Right atrium auricular region (tissue), 2 donors: ENCODE measurements at places on chromosomes 4 and X. TPM values are rescaled to one million over a fixed set of nuclear protein-coding genes. Genes with fewer than 3 reads are reported as not detected.

MAGEA4 gene
- total RNA-seq: not detected

DNA sequence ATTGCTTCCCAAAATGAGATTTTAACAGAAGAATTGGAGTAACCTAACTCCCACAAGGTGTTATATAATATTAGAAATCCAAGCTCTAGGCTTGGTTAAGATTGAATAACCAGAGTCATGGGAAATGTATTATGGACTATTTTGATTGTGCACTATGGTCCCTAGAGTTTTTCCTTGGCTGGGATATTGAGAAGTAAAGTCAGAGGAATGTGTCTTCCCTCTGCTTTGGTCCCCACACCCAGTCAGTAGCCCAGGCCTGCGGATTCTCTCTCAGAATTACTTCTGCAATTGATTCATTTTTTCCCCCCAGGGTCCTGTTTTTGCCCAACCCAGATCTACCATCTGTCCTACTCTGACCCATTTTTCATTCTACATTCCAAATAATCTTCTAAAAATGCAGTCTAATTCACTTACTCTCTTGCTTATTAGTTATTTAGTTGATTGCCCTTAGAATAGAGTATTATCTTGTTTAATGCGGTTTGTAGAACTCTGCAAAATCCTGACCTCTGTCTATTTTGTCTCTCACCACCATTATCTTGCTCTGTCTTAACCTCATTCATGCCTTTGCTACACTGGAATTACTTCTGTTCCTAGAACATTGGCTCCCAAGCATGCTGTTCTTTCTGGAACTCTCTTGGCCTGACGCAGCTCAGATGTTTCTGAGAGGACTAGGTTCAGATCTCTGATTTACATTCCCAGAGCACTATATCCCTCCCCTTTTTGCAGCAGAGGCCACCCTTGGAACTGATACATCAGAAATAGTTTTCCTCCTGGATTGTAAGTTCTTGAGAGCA is 23.6 kb downstream of the GUCY1A1 start:
- DNase-seq: no peak

SLC6A8 gene
- 76.6 TPM for total RNA-seq

DNA sequence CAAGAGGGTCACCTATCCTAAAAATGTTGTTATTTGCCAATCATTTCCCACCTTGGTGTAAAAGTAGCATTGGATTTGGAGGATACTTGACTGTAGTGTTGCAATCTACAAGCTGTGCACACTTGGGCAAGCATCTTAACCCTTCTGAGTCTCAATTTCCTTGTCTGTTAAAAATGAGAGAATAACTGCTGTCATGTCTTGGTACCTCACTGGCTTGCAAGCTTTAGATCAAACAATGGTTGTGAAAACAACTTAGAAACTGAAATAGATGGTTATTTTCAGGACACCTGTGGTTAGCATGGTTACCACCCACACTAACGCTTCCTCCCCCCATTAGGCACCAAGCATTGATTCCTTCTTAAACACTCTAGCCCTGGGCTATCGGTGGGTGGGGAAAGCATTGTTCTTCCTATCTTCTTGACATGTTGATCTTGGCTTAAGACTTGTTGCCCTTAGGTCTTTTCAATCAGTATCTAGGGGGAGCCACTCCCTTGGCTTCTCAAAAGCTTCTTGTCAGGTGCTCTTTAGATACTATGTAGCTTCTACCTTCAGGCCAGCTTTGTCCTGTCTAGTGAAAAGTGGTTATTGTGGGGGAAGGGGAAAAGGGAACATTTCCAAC is 10.6 kb upstream of the AMOT start:
- DNase-seq: no peak

CNKSR2 gene
- 1.7 TPM for total RNA-seq

GRCh38 chrX:103783971-103784370 is 7.3 kb downstream of the PLP1 start:
- DNase-seq: no peak

GRCh38 chrX:68719904-68720614 is 72.6 kb downstream of the STARD8 start:
- no peak for DNase-seq

- no peak for DNase-seq
Observed at GRCh38 chr4:137909529-137910309, 332.4 kb downstream of the SLC7A11 start.

MTNR1A gene
- not detected for total RNA-seq

DNA sequence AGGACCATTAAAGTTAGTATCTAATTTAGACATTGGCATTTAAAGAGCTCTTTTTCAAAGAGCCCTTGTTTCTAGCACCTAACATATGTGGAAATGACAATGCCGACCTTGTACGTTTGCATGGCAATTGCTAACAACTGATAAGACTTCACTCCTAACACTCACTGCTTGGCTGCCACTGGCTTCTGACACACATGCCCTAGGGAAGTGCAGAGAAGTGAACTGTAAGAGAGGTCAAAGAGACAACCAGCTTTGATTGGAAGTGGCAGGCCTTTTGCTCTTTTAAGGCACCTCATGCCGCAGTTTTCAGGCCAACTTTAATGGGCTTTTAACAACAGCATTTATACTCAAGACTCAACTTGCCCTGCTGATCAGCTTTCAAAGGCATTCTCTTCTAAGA is 158.4 kb downstream of the RAB28 start:
- DNase-seq: no peak

GRCh38 chr4:155900381-155900780 is 3.1 kb upstream of the TDO2 start:
- no peak for DNase-seq

- DNase-seq: no peak
Observed at GRCh38 chr4:1260418-1261106, 11.6 kb upstream of the CTBP1 start.

DNA sequence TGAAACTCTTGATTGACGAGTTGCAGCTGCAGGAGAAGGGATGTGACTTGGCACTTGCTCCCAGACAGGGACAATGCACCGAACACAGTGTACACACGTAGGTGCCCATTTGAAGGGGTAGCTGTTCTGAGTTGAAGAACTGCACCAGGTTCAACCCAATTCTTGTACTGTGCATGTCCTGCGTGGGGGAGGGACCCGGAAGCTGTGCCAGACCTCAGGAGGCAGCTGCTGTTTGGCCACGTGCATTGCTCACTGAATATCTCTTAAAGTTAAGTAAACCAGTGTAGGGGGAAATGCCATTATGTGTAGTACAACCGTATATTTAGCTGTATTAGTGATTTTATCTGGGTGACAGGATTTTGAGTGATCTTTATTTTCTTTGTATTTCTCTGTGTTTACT is 12.0 kb upstream of the RBBP7 start:
- no peak for DNase-seq

DNA sequence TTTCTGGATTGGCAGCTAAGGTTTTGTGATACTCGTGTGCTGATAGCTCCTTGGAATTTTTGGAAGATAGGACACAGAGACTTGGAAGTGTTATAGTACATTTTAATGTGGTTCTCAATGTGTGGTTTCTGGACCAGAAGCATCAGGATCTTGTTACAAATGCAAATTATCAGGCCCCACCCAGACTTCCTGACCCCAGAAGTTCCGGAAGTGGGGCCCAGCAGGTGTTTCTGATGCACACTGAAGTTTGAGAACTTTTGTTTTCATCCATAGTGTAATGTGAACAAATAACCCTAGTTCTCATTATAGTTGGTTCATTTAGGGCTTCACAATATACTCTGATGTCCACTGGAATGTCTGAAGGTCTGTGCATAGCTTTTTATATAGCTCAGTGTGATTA is 49.6 kb downstream of the LAMP2 start:
- DNase-seq: no peak

CLDN22 gene
- not detected for total RNA-seq

DNA sequence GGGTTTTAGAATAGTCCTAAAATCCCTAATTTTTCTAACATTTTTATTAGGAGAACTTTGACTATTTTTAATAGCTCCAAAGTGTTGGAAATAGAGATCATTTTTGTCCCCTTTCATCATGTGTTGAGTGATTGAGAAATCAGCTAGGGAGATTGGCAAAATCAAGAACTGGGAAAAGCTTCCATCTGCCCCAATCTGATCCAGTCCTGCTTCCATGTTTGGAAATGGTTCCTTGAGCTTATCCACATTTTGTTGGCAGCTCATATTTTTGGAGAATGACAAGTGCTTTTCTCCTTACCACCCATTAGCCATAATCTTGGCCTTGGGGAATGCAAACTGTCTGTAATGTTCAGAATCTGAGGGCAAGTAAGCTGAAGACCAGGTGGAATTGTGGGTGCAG is 73.9 kb downstream of the SYNPO2 start:
- DNase-seq: no peak

DNA sequence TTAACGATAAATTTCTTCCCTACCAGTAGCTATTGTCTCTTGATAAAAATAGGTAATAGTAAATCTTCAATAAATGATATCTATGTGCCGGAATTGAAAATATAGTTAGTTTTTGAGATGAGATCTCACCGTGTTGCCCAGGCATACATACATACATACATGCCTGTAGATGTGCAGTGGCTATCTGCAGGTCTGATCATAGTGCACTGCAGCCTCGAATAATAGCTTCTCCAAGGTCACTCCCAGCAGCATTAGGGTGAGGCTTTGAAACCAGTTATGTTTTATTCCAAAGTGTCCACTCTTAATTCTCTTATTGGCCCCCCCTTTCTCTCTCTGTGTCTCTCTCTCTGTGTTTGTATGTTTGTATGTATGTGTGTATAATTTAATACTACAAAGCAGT is 37.5 kb downstream of the ZFX start:
- DNase-seq: no peak

HSPA4L gene
- 4.9 TPM for total RNA-seq

- no peak for DNase-seq
Observed at GRCh38 chr4:42284030-42284429, 113.3 kb upstream of the SHISA3 start.

DNA sequence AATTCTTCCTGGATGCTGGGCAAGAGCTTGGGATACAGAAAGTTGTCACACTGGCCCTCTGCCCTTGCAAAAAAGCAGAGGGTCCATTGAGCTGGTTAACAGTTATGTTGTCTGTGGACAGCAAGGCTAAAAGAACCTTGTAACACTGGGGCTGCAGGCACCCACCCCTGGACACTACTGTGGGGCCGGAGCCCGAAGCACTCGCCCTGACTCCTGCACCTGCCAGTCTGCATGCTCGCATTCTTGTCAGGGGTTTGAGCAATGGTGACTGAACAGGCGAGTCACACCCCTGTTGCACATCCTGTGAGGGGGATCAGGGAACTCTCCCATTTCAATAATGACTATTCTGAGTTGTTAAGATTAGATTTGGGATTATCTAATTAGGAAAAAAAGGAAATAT is 23.6 kb downstream of the ADH4 start:
- no peak for DNase-seq

GRCh38 chr4:102217775-102218355 is 127.4 kb downstream of the SLC39A8 start:
- DNase-seq: no peak
